ENCODE measurements at places on chromosomes 12 and 14. TPM values are rescaled to one million over a fixed set of nuclear protein-coding genes. Genes with fewer than 3 reads are reported as not detected.

The OASL gene
- total RNA-seq: not detected

The SPX gene
- total RNA-seq: 0.59 TPM

- no peak overlapping the region for H3K27ac ChIP-seq
- no peak for DNase-seq
- peaks cover 32% of the 10 kb centered on the region for H3K4me1 ChIP-seq
- H3K4me3 ChIP-seq: no peak overlapping the region
Measured at GRCh38 chr12:45435945-45436710, 220.2 kb downstream of the ANO6 start.

The BMP4 gene
- 20.1 TPM for total RNA-seq

GRCh38 chr12:1170411-1170810 is 179.4 kb downstream of the ERC1 start:
- H3K4me3 ChIP-seq: no peak overlapping the region
- DNase-seq: no peak
- H3K27me3 ChIP-seq: no peaks in the 10 kb centered on the region
- H3K4me1 ChIP-seq: no peaks in the 10 kb centered on the region
- peak overlapping the region; percentile 54 for H3K27ac ChIP-seq

The EGLN3 gene
- 19.1 TPM for total RNA-seq

The IAPP gene
- not detected for total RNA-seq

The LTBP2 gene
- total RNA-seq: 2.9 TPM

DNA sequence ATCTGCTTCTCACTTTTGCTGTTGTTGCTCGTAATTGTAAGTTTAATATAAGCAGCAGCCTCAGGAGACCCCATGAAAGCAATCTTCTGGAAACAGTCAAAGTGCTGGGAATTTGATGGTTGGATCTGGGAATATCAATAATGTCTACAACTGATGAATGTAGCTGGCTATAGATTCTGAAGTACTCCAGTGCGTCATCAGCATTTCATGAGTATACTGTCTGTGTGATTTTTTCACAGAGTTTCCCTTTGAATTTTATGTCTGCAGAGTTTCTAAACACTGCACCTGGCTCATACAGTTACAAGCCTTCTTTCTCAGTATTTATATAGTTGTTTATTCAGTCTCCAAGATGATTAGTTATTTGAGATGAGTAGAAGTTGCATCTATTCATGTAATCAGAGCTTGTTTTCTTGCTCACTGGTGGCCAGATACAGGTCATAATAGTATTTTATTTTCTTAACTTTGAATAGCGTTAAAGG is 222.3 kb downstream of the RAD51B start:
- H3K36me3 ChIP-seq: no peaks in the 10 kb centered on the region
- peaks cover 9% of the 10 kb centered on the region for H3K4me1 ChIP-seq
- H3K27ac ChIP-seq: peak overlapping the region; percentile 52

DNA sequence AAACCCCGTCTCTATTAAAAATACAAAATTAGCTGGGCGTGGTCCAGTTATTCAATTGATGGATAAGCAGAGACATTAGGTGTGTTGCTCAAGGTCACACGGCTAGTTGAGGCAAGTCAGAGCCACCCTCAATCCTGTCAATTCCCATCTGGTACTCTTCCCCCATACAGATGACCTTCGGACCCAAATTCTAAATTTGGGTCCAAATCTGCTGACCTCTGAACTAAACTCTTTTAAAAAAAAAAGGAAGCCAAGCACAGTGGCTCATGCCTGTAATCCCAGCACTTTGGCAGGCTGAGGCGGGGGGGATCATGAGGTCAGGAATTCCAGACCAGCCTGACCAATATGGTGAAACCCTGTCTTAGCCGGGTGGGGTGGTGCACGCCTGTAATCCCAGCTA is 23.9 kb downstream of the GCN1 start:
- no peak overlapping the region for H3K27ac ChIP-seq

The FGF6 gene
- total RNA-seq: not detected

The SLC6A13 gene
- 2.4 TPM for total RNA-seq

The DHRS2 gene
- total RNA-seq: 0.69 TPM

GRCh38 chr14:26377150-26377549 is 220.7 kb downstream of the NOVA1 start:
- no peaks in the 10 kb centered on the region for H3K27me3 ChIP-seq
- H3K36me3 ChIP-seq: no peaks in the 10 kb centered on the region
- no peak overlapping the region for H3K4me3 ChIP-seq
